ENCODE measurements at places on chromosomes 11 and 22. TPM values are rescaled to one million over a fixed set of nuclear protein-coding genes. Genes with fewer than 3 reads are reported as not detected.

DNA sequence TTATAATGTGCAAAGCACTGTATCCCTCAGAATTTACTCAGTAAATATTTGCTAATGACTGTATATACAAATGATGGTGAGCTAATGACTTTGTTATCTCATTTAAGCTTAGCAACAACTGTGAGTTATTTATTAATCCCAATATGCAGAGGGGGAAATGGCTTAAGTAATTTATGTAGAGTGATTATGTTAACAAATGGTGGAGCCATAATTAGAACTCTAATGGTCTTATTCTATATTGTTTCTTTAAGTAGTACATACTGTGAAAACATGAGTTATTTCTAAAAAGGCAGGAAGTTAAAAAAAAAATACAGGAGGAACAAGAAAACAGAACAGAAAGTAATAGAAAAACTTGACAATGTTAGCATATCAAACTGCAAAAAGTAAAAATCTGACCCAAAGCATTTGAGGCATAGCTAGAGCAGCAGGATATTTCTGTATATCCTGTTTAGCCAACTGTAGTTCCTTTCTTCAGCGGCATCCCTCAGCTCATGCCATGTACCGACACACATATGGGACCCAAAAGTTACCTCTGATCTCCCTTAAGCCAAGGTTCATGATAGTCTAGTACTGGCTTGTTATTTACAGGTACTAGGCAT lies 94.2 kb downstream of the FCHSD2 start:
- H3K4me1 ChIP-seq, result peaks cover 12% of the 10 kb centered on the region
- peak overlapping the region; percentile 68 for H3K27ac ChIP-seq
- no peaks in the 10 kb centered on the region for H3K27me3 ChIP-seq
- H3K36me3 ChIP-seq, result peaks cover 5% of the 10 kb centered on the region
- no peak for DNase-seq

DNA sequence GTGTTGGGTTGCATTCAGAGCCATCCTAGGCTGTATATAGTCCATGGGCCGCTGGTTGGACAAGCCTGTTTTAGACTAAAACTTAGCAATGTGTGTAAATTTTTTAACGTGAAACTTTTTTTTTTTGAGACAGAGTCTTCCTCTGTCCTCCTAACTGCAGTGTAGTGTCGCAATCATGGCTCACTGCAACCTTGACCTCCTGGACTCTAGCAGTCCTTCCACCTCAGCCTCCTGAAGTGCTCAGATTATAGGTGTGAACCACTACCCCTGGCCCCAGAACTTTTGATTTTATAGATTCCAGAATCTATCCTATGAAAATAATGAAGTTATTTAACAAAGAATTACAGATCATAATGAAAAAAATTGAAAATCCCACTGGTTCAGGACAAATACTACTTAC lies 29.9 kb upstream of the PANX2 start:
- H3K4me1 ChIP-seq, result peaks cover 3% of the 10 kb centered on the region
- no peak for DNase-seq
- no peaks in the 10 kb centered on the region for H3K36me3 ChIP-seq
- H3K27me3 ChIP-seq, result peaks cover 34% of the 10 kb centered on the region

- DNase-seq, result no peak
- H3K4me1 ChIP-seq, result no peaks in the 10 kb centered on the region
- H3K4me3 ChIP-seq, result no peak overlapping the region
Observed at GRCh38 chr11:106473089-106473722, 395.7 kb downstream of the AASDHPPT start.

Gene GRAP2
- total RNA-seq, result 34.4 TPM

Gene CD3G
- total RNA-seq, result 145 TPM

- no peak overlapping the region for H3K27ac ChIP-seq
- H3K27me3 ChIP-seq, result peaks cover 32% of the 10 kb centered on the region
Observed at GRCh38 chr11:74739546-74740270, 8.5 kb upstream of the CHRDL2 start.

All from activated CD4-positive, alpha-beta T cell treated with anti-CD3 and anti-CD28 coated beads, Interleukin-2, amount 10 ng/mL, durations not matched to agents 24 days and 14 days (primary cell).